Kidney glomerular epithelial cell (primary cell): ENCODE measurements at places on chromosomes 3 and 15.
A peak's percentile ranks its signal among the peaks of the same experiment; 100 is the strongest.

- DNase-seq, result no peak
These were observed 84.2 kb upstream of the BHLHE40 start for GRCh38 chr3:4894891-4895530.

DNA sequence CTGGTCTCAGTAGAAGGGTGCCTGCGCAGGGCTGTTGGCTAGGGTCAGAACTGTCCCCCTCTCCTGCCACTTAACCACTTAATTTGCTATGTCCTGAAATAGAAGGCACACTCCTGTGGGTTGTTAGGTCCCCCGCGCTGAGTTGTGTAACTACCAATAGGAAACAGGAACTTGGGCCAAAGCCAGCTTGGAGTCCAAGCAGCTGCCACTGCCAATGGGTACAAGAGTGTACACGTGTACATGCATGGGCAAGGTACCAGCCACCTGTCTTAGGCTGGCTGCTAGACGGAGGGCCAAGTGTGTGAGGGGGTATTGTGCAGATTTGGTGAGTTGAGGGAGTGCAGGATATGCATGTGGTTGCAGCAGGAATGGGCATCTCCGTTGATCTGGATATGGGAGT is 29.7 kb upstream of the POLG start:
- no peak for DNase-seq

GRCh38 chr3:130956721-130957120 is 62.8 kb downstream of the ATP2C1 start:
- no peak for DNase-seq

DNA sequence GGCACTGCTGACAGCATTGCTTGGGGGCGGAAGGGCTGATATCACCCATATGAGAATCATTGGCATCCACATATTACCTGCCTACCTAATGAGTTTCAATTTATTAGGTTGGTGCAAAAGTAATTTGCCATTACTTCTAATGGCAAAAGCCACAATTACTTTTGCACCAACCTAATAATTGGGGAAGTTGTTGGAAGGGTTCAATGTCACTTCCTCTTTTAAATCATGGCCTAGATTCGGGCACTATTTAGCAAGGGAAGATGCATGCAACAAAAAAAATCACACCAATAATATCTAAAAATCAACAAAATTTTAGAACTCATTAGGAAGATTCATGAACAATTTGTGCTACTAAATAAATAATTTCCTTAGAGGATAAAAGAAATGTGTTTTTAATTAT is 56.0 kb upstream of the AGTR1 start:
- no peak for DNase-seq

- DNase-seq, result no peak
These were observed 21.4 kb downstream of the ERICH6 start for GRCh38 chr3:150682279-150682678.

DNA sequence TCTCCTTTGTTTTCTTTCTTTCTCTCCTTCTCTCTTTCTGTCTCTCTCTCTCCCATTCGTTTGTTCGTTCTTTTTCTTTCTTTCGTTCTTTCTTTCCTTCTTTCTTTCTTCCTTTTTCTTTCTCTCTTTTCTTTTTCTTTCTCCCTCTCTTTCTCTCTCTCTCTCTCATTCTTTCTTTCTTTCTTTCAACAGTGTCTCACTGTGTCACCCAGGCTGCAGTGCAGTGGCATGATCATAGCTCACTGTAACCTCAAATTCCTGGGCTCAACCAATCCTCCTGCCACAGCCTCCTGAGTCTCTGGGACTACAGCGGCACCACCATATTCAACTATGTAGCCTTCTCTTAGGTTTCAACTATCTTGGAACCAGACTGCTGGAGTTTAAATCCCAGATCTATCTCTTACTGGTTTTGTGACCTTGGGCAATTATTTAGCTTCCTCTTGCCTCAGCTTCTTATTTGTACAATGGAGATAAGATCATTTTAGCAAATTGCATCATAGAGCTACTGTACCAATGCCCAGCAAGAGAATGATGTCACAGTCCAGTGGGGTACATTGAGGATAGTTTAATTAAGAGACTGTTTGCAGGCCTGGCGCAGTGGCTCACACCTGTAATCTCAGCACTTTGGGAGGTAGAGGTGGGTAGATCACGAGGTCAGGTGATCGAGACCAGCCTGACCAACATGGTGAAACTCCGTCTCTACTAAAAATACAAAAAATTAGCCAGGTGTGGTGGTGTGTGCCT is 27.3 kb upstream of the PARL start:
- no peak for DNase-seq

DNA sequence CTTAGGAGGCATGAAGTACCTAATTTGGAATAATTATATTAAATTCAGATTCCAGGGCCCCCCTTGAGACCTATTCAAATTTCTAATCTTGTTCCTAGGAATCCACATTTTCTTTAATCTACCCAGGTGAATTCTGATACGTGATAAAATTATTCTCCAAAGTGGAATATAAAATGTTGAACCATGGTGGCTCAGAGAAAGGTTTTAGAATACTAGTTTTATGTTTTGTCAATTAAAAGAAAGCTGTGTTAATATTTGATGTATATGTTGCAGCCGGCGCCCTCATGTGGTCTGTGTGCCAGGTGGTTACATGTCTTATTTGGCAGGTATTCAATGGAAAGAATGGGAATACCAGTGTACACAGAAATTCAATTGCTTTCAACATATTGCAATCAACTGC is 321.8 kb downstream of the FEZF2 start:
- peak; percentile 4 for DNase-seq

GRCh38 chr3:24713516-24713915 is 218.9 kb upstream of the THRB start:
- peak; percentile 3 for DNase-seq

GRCh38 chr3:188890572-188891270 is 281.1 kb upstream of the TPRG1 start:
- no peak for DNase-seq

DNA sequence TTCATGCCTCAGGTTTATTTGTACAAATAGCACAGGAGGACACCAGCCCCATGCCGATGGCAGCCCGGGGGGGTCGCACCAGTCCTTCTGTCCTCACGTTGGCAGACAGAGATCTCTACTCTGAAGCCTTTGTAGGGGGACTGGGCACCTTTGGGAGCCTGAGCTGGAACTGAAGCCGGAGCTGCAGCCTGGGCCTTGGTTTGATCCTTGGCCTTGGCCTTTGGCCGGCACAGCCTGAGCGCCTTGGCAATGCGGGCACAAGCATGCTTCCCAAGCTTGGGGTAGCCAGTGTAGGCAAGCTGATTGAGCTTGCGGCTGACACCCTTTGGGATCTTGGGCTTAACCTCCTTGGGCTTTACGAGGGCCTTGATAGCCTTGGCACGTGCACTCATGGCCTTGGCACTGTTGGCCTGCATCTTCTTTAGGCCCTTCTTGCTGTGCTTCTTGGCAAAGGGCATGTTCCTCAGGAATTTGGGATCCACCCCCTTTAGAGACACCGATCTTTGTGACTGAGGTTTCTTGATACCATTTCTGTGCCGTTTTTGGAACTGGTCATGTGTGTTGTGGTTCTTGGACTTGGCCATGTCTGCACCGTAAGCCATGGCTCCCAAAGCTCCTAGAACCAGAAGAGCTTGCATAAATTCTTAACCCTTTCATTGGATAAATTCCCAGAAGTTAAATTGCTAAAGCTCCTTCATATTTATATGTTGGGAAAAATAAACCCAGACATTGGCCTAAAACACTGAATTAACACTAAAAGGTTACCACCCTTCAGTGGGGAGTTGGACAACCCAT is 33.4 kb upstream of the UACA start:
- DNase-seq, result no peak

DNA sequence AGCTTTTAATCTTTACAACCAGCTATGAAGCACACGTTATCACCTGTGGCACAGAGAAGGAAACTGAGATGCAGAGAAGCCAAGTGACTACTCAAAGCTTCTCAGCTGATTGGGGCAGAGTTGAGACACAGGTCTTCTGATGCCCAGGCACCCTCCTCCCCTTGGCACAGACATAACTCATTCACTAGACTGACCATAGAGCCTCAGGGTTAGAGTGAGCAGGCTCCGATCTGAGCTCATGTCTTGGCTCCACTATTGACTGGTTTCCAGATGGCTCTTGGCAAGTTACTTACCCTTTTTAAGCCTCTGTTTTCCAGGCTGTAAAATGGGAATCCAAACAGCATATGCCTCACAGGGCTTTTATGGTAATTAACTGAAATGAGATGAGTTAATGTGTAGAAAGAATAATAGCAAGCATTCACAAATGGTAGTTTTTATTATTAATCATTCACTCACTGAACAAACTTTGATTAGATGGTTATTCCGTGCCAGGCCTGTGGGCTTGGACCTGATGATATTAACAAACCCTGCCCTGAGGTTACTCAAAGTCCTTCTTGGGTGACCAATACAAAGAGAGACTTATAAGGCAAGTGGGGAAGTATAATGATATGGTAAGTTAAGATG is 184.3 kb downstream of the ANXA2 start:
- DNase-seq, result no peak

DNA sequence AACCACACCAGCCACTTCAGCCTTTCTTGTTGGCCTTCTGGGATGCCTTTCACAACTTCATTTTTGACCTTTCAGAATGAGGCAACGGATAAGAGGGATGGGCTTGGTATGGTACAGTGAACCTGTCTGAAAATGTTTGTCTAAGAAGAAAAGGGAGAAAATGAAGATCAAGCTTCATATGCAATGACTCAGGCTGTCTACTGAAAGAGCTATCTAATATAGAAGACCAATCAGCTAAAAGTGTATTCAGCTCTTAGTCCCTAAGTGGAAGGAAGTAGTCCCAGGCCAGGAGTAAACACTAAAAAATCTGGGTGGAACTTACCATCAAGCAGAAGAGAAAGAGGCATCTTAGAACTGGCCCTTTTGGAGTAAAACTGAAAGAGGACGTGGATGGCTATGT is 12.2 kb upstream of the UPK1B start:
- DNase-seq, result peak; percentile 16

DNA sequence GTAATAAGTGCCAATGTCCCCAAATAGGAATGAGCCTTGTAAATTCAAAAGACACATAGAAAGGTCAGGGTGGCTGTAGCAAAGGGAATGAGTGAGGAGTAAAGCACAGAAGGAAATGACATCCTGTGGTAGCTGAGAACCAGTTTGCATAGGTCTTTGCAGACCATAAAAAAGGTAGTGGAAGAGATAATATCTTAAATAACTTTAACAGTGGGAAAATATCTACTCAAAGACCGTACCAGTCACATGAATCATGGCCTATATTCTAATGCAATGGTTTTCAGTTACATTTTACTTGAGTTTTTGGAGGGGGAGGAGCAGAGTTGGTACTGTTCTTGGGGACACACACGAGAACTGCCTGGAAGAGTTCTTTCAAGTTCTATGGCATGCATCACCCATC is 297.3 kb upstream of the ADAMTS9 start:
- no peak for DNase-seq

- no peak for DNase-seq
These were observed 7.8 kb downstream of the DNASE1L3 start for GRCh38 chr3:58202917-58203360.

- no peak for DNase-seq
These were observed 4.1 kb upstream of the PAK6 start for GRCh38 chr15:40234783-40235182.

DNA sequence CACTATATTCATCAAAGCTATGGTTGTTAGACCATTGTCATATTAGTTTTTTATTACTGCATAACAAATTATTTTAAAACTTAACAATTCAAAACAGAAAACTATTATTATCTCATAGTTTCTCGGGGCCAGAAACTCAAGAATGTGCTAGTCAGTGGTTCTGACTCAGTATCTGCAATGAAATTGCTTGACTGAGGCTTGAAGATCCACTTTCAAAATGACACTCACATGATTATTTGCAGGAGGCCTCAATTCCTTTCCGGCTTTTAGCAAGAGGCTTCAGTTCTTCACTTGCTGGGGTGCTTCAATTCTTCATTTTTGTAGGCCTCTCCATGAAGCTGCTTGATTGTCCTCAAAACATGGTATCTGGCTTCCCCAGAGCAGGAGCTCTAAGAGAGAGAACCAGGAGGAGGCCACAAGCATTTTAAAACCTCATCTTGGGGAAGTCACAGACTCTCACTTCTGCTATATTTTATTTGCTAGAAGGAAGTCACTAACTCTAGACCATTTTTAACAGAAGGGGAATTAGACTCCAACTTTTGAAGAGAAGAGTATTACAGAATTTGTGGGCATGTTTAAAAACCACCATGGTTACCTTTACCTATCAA is 383.7 kb downstream of the MFSD1 start:
- no peak for DNase-seq

DNA sequence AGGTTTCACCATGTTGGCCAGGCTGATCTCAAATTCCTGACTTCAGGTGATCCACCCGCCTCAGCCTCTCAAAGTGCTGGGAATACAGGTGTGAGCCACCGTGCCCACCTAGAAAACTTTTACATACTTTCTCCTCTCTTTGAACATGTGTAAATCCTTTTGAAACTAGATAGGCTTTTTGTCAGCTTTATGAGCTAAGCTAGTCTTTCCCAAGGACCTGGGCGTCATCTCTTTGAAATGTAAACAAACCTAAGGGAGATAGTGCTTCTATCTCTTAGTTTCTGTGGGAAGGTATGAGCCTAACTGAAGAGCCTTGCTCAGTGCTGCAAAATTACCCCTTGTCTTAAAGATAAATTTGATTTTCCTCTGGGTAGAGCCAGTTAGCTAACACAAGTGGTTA is 4.8 kb downstream of the CX3CR1 start:
- DNase-seq, result no peak

DNA sequence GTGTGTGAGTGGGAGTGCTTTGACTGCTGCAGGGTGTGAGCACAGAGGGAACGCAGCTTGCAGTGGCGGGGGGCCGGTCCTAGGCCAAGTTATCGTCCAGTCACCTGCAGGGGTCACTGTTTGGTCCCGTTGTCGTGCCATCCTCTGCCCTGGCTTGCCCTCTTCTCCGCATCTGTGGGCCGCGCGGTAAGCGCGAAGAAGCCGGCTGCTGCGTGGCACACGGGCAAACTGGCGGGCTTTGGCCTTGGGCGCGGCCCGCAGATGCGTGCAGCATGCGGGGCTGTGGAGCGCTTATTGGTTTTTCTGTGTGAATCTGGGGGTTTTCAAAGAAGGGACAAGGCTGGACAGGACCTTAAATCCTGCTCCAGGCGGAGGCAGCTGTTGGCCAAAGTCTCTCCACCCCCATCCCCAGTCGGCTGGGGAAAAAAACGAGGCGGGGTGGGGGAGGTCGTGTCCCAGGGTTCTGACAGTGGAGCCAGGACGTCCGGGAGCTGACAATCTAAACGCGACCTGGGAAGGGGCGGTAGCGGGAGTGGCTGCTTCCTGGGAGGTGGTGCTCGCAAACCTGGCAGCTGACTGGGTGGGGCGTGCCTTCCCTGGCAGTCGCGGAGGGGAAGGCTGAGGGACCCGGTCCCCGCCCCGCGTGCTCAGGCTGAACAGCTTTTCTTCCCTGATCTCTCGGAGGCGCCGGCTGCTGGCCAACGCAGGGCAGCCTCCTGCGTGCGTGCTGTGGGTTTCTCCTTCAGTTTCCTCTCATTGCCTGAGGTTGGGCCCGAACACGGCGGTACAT is 39.7 kb upstream of the VEPH1 start:
- peak; percentile 50 for DNase-seq

DNA sequence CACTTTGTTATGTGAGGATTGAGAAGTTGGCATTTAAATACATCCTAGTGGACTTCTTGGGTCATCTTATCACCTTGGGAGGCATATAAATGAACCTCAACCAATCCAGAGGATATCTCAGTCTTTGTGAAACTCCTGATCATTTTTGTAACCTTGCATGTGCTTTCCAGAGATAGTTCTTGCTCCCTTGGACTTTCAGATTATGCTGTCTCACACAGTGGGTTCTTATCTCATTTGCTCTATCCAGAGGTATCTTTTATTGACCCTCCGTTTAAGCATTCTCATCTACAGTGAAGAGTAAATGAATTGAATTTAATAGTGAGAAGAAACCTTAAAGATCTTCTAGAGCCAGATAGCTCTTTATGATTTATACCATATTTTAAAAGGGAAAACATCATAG is 10.4 kb downstream of the ARMC8 start:
- no peak for DNase-seq
